ENCODE measurements at places on chromosomes 3 and 15.
A peak's percentile ranks its signal among the peaks of the same experiment; 100 is the strongest.

- DNase-seq, result no peak
Measured at GRCh38 chr15:81282911-81283310, 41.0 kb downstream of the STARD5 start.

- DNase-seq, result no peak
Measured at GRCh38 chr3:175521406-175521805, 662.3 kb downstream of the NAALADL2 start.

DNA sequence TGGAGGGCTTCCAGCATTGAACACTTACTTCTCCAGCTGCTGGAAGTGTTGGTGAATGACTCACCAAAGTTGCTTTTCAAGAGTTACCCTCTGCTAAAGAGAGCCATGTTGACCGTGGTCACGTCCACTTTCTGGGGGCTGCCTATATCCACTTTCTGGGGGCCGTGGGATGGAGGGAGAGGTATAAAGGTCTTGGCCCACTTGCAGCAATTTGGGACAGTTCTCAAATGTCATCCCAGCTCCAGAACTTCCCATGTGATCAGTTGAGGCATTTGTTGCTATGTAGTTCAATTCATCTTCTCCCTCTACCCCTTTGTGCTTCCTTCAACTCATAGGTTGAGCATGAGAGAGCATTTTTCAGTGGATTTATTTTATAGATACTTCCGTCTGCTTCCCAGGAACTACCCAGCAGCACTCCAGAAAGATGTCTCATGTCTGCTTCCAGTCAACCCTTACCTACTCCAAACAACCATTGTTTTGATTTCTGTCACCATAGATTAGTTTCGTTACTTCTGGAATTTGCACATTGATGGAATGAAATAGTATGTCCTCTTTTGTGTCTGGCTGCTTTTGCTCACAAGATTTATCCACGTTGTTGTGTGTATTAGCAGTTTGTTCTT, 130.6 kb downstream of the TCF12 start:
- DNase-seq, result no peak

DNA sequence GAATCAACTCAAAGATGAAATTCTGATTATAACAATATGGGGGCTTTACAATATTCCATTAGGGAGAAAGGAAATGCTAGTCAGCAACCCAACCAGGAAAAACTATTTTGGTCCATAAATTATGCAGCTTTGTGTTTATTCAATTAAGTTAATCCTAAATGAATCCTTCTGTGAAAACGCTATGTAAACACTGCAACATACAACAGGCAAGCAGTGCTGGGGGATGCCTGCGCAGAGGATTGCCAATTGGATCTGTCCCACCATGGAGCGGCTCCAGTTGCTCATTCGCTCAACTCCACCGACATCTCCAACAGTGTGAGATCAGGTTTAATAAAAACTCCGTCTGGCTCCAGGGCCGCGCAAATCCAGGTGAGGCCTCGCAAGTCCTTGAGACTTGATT, 290.5 kb upstream of the VEPH1 start:
- no peak for DNase-seq

- DNase-seq, result no peak
Measured at GRCh38 chr3:133691273-133692107, 29.7 kb upstream of the TOPBP1 start.

DNA sequence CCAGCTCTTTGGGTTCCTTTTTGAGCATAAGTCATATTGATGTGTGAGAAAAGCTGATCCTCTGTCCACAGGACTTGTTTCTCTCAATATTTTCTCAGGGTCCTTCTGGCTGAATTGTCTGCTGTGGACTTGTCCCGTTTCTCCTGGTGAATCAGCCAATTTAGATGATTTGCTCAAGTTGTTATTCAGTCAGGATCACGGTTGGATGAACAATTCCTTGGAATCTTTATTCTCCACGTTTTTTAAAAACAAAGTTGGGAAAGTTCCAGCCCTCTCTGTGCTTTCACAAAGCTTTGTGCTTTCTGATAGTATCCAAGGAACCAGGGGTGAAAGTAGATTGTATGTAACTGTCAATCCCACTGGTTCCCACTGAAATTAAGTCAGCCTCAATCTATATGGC, 61.3 kb downstream of the LRRC3B start:
- no peak for DNase-seq

DNA sequence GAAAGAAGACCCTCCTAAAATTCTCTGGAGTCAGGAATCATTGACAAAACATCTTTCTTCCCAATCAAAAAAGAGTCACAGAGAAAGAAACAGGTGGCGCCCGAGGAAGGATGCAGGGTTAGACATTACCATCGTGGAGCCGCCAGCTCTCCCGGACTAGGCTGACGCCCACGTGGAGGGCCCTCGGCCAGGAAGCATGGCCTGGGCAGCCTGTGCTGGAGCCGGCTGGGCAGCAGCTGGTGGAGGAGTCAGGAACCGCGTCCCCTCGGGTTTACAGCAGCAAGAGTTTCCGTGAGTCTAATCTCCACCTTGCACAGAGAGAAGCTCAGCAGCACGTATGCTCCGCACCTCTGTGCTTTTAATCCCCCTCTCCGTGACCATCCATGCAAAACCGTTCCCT, 533.7 kb upstream of the ATP11B start:
- DNase-seq, result no peak

DNA sequence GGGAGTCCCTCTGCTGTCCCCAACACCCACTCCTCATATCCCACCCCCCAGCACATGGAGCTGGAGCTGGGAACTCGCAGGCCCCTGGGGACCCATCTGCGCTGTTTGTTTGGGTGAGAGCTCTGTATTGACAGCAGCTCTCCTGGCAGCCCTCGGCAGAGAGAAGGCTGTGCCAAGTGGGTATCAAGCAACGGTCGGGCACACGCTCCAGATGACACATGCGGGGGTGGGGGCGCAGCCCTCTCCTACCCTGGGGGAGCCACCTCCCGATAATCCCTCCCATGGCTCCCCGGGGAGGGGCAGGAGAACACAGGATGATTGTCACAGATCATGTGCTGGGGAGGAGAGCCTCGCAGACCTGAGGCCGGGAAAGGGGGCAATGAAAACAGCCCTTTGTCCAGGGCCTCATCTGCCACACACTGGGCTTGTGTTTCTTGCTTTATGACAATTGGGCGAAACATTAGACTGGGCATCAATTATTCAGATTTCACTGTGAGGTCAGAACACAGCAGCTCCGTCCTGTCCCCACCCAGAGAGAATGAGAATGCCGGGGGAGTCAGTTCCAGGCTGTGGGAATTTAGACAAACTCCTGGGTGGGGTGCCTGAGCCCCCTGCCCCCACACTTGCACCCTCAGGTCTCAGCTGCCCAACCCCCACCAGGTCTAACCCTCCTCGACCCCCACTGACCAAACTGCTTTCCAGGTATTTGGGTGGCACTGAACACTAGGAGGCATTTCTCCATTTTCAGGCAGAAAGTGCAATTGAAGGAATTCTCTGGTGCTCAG, 46.4 kb upstream of the KLF13 start:
- DNase-seq, result no peak

GRCh38 chr15:66849393-66849745, 147.3 kb downstream of the SMAD6 start:
- DNase-seq, result no peak

DNA sequence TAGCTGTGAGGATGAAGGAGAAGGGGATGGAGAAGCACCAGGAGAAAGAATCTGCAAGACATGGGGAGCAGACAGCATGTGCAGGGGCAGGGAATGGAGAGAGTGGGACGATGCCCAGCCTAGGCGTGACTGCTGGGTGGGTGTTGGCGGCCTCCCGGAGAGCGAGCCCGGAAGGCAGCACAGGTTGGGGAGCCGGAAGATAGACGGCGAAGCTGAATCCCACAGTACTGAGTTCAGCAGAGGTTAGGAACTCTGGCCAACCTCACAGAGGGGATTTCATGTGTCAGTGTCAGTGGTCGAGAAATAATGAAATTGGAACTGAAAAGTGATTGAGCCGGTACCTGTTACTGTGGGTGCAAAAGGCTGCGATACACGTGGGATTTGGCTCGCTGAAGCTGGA, 55.2 kb downstream of the PXYLP1 start:
- DNase-seq, result no peak

DNA sequence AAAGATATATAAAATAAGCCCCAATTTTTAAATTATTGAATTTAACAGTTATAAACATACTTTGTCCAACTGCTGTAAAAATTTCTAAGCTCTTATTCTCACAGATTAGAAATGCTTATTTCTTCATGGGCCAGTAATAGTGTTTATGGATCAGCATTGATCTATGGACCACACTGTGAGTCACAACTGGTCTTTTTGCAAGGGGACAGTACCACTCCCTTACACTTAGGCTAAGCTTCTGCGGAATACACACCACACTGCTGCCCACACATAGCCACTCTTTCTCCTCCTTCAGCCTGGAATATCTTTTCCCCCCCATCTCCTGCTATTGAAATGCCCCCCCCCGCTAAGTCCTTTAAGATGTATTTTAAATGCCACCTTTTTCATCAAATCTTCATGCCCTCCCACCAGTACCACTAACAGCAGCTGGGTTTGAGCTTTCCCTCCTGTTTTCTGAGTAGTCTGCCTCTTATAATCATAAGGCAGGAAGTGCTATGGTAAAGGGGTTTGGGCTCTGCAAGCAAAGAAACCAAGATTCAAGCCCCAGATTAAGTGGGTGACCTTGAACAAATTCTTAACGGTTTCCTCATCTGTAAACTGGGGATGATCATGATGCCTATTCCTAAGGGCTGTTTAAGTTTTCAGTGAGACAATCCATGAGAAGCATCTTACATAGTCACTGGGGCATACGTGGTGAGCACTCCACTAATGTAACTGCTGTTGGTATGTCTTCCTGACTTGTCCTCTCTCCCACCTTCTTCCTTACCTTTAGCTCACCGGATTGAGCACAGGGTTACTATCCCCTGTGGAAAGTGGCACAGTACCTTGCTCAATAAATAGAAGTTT, 69.2 kb downstream of the DCUN1D1 start:
- DNase-seq, result no peak

DNA sequence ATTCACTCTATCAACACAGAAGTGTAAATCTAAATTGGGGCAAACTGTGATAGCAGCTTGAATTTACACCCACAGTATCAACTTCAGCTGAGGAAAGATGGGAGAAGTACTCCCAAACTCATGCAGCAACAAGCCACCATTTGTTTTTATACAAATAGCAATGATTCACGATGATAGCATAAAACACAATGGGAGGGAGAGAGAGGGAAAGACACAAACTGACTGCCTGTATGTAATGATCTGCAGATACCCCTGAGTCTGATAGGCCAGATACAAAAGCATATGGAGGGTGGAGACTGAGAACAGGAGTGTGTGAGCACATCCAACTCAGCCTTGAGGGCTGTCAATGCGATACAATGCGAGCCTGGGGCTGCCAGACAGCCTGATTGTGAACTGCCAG, 79.2 kb downstream of the CNTN3 start:
- DNase-seq, result peak; percentile 1

DNA sequence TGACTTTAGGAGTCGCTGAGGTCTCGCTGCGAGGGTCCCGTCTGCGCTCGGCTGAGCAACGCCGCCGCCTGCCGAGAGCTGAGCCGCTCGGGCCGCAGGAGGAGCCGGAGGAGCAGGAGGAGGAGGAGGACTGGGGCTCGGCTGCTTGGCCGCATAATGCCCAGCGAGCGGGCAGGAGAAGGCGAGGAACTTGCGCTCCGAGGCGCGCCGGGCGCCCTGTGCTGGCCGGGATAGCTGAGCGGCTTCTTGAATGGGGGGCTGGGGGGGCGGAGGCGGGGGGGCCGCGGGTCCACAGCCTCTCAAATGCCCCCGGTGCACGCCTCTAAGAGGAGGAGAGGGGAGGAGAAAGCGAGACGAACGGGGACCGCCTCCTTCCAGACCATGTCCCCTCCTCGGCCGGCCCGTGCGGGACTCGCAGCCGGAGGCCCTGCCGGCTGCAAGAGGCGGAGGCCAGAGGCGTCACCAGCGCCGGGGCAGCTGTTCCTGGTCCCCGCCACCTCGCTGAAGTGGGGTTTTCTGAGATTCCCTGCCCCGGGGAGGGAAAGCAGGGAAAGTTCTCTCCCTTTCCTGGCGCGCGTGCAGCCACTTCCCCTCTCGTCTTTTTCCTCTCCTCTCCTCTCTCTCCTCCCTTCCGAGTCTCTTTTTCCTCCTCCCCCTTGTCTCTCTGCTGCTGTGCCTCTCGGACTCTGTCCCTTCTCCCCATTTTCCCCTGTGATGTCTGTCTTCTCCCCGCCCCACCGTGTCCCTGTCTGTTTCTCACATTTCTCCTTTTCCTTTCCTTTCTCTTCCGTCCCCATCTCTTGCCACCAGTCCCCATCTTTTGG, at the start of gene ADAMTS9:
ADAMTS9 (minus strand) TSS at position 220 of the 824 bp plus-strand sequence. CDS start 343 bp downstream, outside the sequence.
- no peak for DNase-seq

DNA sequence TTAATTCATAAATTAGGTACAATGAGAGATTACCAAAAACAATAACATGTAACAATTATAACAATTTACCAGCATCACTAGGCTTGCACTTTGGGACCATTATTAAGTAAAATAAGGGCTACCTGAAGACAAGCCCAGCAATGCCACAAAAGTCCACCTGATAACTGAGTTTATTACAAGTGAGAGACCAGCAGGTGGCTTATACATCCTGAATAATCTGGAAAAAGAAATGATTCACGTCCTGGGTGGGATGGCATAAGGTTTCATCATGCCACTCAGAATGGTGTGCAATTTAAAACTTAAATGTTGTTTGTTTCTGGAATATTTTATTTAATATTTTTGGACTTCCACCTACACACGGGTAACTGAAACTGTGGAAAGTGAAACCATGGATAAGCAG, 1287.1 kb upstream of the GBE1 start:
- no peak for DNase-seq

- no peak for DNase-seq
Measured at GRCh38 chr3:46995901-46996562, 16.6 kb downstream of the NBEAL2 start.

GRCh38 chr15:33975022-33975565, 6.8 kb downstream of the CHRM5 start:
- no peak for DNase-seq

- DNase-seq, result no peak
Measured at GRCh38 chr3:71984843-71985613, 200.1 kb upstream of the PROK2 start.

- DNase-seq, result no peak
Measured at GRCh38 chr3:139238281-139239030, 105.4 kb upstream of the MRPS22 start.

- no peak for DNase-seq
Measured at GRCh38 chr3:21042184-21042583, 708.8 kb downstream of the ZNF385D start.

DNA sequence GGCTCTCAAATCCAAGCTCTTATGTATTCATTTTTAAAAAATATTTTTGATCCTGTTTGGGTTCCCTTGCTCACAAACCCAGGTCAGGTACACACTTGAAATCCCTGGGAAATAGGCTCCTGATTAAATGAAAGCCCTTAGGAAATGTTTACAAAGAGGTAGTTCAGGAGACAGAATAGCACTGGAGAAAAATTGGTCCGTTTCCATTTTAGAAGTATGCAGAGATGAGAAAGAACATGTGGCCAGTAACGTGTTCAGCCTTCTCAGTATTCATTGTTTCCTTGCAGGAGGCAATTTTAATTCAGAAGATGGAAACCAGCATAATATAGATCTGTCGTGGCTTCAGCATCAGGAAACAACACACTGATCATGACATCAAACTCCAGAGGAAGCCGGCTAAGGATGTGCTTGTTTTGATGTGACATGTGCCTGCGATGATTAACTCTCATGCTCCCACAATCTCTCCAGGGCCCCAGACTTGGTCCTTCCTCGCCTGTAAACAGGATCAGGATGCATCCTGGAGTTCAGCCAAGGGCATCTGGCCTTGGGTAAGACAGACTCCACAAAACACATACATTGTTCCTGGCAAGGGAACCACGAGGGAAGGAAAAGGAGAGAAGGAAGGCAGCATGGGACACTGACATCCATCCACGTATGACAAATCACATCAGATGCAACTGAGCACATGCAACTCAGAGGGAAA, 350.5 kb upstream of the THBS1 start:
- DNase-seq, result no peak

GRCh38 chr15:71002316-71002715, 109.7 kb downstream of the LRRC49 start:
- DNase-seq, result no peak
